Breast epithelium (tissue), 4 donors: ENCODE measurements at places on chromosomes 2 and 18. TPM values are rescaled to one million over a fixed set of nuclear protein-coding genes. Genes with fewer than 3 reads are reported as not detected.

The CAD gene
- total RNA-seq = 17.3 TPM

GRCh38 chr2:226661789-226662545 is 137.7 kb downstream of the IRS1 start:
- H3K36me3 ChIP-seq = no peaks in the 10 kb centered on the region
- H3K4me1 ChIP-seq = no peaks in the 10 kb centered on the region
- no peak overlapping the region for H3K4me3 ChIP-seq
- DNase-seq = no peak

GRCh38 chr18:49024804-49025421 is 74.1 kb upstream of the SMAD7 start:
- no peaks in the 10 kb centered on the region for H3K27me3 ChIP-seq
- no peak overlapping the region for H3K4me3 ChIP-seq
- H3K4me1 ChIP-seq = no peaks in the 10 kb centered on the region

DNA sequence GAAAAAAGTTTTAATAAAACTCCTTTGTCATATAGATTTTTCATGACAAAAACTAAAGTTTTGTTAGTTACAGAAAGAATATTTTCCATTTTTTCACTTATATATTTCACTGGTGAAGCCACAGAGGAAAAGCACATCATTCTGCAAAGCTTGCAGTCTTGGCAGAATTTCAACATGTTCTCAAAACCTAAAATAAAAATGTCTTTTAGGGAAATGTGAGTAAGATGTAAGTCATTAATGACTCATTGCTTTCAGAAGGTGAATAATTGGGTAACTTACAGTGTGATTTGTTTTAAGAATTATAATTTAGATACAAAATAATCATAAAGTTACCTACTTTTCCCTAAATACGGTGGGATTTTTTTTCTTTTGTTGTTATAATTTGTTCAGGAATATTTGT is 43.4 kb upstream of the TNFRSF11A start:
- no peaks in the 10 kb centered on the region for H3K27me3 ChIP-seq
- no peak overlapping the region for H3K4me3 ChIP-seq
- peaks cover 3% of the 10 kb centered on the region for H3K36me3 ChIP-seq
- no peak for DNase-seq

DNA sequence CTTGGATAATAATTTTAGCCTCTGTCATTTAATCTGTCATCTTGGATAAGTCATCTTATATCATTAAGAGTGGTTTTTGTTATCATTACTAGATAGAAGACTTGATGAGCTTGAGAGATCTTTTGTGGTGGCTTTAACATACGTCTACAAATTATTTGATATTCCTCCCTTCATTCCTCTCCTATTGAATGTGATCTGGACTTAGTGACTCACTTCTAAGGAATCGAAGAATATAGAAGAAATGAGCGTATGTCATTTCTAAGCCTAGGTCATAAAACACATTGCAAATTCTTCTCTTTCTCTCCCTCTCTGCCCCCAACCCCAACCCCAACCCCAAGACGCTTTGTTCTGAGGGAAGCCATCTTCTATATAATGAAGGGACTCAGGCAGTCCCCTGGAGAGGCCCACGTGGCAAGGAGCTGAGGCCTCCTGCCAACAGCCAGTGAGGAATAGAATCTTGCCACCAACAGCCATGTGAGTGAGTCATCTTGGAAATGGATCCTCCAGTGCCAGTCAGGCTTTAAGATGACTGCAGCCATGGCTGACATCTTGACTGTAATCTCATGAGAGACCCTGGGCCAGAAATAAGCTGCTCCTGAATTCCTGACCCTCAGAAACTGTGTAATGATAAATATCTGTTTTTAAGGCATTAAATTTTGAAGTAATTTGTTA is 221.6 kb upstream of the SP5 start:
- H3K27me3 ChIP-seq = no peaks in the 10 kb centered on the region
- no peaks in the 10 kb centered on the region for H3K4me1 ChIP-seq
- H3K4me3 ChIP-seq = no peak overlapping the region
- no peak overlapping the region for H3K27ac ChIP-seq
- no peaks in the 10 kb centered on the region for H3K36me3 ChIP-seq

GRCh38 chr18:49677081-49677480 is 115.2 kb downstream of the LIPG start:
- H3K27ac ChIP-seq = no peak overlapping the region
- no peak overlapping the region for H3K4me3 ChIP-seq
- H3K4me1 ChIP-seq = no peaks in the 10 kb centered on the region
- H3K36me3 ChIP-seq = no peaks in the 10 kb centered on the region

DNA sequence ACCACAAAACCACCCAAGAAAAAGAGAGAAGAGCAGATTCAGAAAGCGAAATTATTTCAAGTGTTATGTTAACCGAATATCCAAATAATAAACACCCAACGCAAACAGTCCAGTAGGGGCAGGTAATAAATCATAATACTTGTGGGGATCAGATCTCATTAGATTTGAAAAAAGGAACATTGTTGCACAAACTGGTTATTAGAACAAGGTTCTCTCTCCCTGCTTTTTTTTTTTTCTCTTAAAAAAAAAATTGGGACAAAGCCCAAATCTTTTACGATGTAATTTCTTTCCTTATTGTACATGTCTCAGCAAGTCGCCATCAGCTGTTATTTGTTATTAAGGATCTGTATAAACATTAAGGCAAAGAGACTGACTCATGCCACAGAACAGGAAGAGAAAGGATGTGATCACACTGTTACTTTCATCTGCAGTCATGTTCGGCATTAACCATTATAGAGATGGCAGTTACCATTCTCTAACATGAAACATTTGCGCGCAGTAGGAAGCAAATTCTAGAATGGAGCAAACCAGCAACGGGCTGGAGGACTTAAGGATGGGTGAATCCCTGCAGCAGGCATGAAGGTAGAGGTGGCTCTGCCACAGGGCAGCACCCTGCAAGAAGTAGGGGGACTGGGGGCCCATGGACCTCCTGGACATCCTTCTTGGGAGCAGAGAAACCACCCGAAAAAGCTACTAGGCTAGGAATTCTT is 42.0 kb downstream of the EPHA4 start:
- no peaks in the 10 kb centered on the region for H3K36me3 ChIP-seq
- DNase-seq = no peak

DNA sequence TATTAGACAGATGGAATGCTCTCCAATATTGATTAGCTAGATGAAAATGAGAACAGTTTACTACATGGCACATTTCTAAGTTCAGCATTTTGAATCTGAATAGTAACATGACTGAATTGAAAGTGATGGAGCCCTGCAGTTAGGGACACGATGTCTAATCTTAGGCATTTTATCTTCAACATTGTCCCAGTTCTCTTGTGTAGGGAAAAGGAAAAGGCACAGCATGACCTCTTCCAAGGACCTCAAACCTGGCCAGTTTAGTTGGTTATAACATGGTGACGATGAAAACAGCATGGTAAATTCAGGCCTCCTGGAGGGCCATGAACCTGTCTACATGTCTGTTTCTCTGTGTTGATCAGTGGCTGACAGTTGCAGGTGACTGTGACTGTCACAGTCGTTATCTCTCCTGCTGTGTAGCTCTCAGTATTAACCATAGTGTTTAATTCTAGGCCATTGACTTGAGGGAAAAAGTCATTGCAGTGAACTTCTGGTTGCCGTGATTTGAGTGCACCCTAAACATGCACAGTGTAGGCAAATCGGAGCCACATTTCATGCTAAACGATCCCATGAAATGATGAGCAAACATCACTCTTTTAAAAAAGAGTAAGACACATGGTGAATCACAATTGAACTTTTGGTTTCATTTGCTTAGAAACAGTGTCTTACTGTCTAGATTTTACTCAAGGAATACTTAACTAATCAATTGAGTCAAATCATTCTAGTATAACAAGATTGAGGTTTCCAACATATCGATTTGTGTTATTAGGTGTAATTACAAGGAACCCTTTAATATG is 129.7 kb downstream of the PHLPP1 start:
- H3K27ac ChIP-seq = no peak overlapping the region
- no peaks in the 10 kb centered on the region for H3K27me3 ChIP-seq
- DNase-seq = no peak
- no peak overlapping the region for H3K4me3 ChIP-seq
- H3K4me1 ChIP-seq = no peaks in the 10 kb centered on the region
- H3K36me3 ChIP-seq = no peaks in the 10 kb centered on the region

GRCh38 chr2:3459185-3460015 is 59.9 kb downstream of the ADI1 start:
- no peaks in the 10 kb centered on the region for H3K4me1 ChIP-seq
- H3K27me3 ChIP-seq = no peaks in the 10 kb centered on the region
- no peak for DNase-seq

The ICA1L gene
- 9.5 TPM for total RNA-seq

- no peak overlapping the region for H3K27ac ChIP-seq
- H3K4me1 ChIP-seq = no peaks in the 10 kb centered on the region
- DNase-seq = no peak
- no peaks in the 10 kb centered on the region for H3K27me3 ChIP-seq
- H3K4me3 ChIP-seq = no peak overlapping the region
Observed at GRCh38 chr2:171056307-171056706, 104.4 kb downstream of the TLK1 start.

DNA sequence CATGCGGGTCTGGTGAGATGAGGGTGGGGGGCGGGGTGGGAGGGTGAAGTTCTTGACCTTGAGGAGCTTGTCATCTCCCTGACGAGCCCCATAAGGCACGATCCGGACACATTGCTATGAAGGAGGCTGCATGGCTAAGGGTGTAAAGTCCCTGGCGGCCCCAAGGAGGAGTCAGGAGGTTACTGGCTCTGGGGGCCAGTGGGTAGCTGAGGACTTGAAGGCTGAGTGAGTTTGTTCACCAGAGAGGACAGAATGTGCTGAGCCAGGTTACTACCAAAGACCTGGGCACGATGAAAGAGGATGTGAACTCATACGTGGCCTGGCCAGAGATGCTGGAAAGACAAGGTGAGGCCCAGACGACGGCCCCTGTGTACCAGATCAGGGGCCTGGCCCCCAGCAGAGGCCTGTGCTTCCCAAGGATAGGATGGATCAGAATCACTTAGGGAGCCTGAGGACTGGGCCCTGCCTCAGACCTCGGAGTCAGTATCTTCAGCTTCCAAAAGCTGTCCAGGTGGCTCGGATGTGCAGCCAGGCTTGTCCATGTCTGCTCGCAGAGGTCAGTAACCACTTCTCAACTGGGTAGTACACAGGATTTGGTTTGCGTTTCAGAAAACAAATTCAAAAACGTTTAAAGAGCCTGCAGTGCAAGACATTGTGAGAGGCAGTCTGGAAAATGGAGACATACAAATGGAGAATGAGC is 110.9 kb downstream of the RNF144A start:
- no peak overlapping the region for H3K4me3 ChIP-seq
- H3K27ac ChIP-seq = no peak overlapping the region
- H3K36me3 ChIP-seq = no peaks in the 10 kb centered on the region
- no peak for DNase-seq
- H3K4me1 ChIP-seq = no peaks in the 10 kb centered on the region

- peaks cover 9% of the 10 kb centered on the region for H3K4me1 ChIP-seq
- peak; percentile 71 for DNase-seq
- H3K27me3 ChIP-seq = no peaks in the 10 kb centered on the region
- peak overlapping the region; percentile 85 for H3K27ac ChIP-seq
- H3K36me3 ChIP-seq = no peaks in the 10 kb centered on the region
- H3K4me3 ChIP-seq = peak overlapping the region; percentile 71
Observed at GRCh38 chr2:218406949-218407618, 7.4 kb downstream of the CTDSP1 start.

- H3K4me1 ChIP-seq = no peaks in the 10 kb centered on the region
- H3K36me3 ChIP-seq = no peaks in the 10 kb centered on the region
- DNase-seq = no peak
- H3K4me3 ChIP-seq = no peak overlapping the region
- H3K27me3 ChIP-seq = no peaks in the 10 kb centered on the region
- no peak overlapping the region for H3K27ac ChIP-seq
Observed at GRCh38 chr2:97831121-97831520, 117.7 kb downstream of the ZAP70 start.

- H3K36me3 ChIP-seq = no peaks in the 10 kb centered on the region
- DNase-seq = no peak
- H3K4me1 ChIP-seq = no peaks in the 10 kb centered on the region
- H3K4me3 ChIP-seq = no peak overlapping the region
Observed at GRCh38 chr18:11948852-11949523, 32.3 kb upstream of the IMPA2 start.

The DNAJC5G gene
- total RNA-seq = not detected

The LONRF2 gene
- 24.9 TPM for total RNA-seq

DNA sequence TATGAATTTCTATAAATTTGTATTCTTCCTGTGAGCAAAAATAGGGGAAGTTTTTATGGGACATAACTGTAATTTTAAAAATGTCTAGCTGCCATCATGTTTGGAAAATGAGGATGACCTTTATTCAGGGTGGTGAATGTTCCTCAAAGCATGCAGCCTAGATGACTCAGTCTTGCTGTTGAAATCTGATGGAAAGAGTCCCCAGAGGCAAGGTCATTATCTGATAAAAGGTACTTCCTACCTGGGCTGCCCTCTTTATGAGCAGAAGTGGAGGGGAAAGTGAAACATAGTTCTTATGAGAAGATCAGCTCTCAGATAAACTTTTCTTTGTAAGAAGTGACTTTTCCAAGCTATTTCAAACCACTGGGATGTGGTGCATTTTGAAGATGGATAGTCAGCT is 1144.7 kb upstream of the PIK3C3 start:
- no peaks in the 10 kb centered on the region for H3K4me1 ChIP-seq
- H3K4me3 ChIP-seq = no peak overlapping the region
- DNase-seq = no peak
- no peaks in the 10 kb centered on the region for H3K27me3 ChIP-seq

DNA sequence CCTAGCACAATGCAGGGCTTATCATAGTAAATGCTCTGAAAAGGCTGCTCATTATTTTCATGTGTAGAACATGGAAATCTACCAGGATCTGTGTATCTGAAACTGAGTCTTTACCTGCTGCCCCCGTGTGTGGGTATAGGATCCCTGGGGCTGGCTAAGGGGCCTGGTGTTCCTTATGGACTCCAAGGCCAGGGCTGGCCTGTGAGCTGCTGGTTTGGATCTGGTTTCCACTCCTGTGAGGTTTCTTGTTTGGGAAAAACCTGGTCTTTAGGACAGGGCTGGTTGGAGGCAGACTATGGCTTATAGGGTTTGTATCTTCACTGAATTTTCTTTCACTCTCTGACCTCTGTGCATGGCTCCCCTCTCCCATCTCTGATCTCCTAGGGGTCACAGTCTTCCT is 80.8 kb downstream of the DYSF start:
- H3K27ac ChIP-seq = no peak overlapping the region

DNA sequence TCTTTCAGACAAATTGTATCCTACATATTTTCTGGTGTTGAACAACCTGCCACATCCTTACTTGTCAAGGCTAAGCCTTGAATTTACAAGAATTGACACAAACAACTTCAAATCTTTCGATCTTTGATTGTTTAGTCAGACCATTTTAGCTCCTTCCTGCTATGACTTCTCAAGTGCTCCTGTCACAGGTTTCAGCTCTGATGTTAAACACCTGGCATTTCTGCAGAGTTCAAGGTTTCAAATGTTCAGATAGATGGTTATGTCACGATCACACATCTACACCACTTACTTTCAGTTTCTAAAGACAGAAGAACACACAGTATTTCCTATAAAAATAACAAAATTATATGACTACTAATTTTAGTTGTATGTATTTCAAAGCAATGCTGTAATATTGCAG is 84.0 kb downstream of the RND3 start:
- H3K36me3 ChIP-seq = no peaks in the 10 kb centered on the region
- H3K27me3 ChIP-seq = no peaks in the 10 kb centered on the region
- H3K4me1 ChIP-seq = no peaks in the 10 kb centered on the region
- H3K27ac ChIP-seq = no peak overlapping the region
- H3K4me3 ChIP-seq = no peak overlapping the region

The MEP1B gene
- total RNA-seq = 0.15 TPM

The DNAH6 gene
- total RNA-seq = 3.0 TPM
